PC-3 (cell line): ENCODE measurements at places on chromosomes 16 and 17. TPM values are rescaled to one million over a fixed set of nuclear protein-coding genes. Genes with fewer than 3 reads are reported as not detected.

- DNase-seq, result no peak
- H3K27me3 ChIP-seq, result no peaks in the 10 kb centered on the region
- peaks cover 15% of the 10 kb centered on the region for H3K4me1 ChIP-seq
- no peak overlapping the region for H3K27ac ChIP-seq
- H3K4me3 ChIP-seq, result no peak overlapping the region
Observed at GRCh38 chr16:58389724-58390123, 2.5 kb upstream of the GINS3 start.

DNA sequence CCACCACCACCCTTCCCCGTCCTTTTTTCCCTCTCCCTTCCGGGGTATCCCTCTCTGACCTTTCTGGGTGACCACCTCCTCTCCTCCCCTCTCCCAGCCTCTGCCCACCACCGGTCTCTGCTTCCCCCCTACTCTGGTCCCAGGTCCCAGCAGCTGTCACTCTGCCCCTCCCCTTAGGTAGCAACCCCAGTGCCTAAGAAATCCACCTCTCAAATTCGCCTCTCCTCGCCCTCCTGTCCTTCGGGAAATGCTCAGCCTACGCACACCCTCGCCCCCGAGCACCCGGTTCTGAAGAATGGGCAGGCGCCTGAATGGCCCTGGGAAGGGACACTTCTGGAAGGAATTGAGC lies 775 bp upstream of the SP6 start:
- H3K4me1 ChIP-seq, result peaks cover 16% of the 10 kb centered on the region
- no peak overlapping the region for H3K4me3 ChIP-seq

- no peaks in the 10 kb centered on the region for H3K4me1 ChIP-seq
- no peak overlapping the region for H3K4me3 ChIP-seq
Observed at GRCh38 chr16:50559342-50559741, 11.1 kb downstream of the NKD1 start.

The TBC1D3C gene
- not detected in 2 replicates for total RNA-seq

The SCPEP1 gene
- total RNA-seq, result 56.0 and 73.3 TPM in 2 replicates
